ENCODE measurements at places on chromosomes 5 and 9.

GRCh38 chr5:134937526-134937925 is 30.2 kb upstream of the CATSPER3 start:
- DNase-seq = no peak

DNA sequence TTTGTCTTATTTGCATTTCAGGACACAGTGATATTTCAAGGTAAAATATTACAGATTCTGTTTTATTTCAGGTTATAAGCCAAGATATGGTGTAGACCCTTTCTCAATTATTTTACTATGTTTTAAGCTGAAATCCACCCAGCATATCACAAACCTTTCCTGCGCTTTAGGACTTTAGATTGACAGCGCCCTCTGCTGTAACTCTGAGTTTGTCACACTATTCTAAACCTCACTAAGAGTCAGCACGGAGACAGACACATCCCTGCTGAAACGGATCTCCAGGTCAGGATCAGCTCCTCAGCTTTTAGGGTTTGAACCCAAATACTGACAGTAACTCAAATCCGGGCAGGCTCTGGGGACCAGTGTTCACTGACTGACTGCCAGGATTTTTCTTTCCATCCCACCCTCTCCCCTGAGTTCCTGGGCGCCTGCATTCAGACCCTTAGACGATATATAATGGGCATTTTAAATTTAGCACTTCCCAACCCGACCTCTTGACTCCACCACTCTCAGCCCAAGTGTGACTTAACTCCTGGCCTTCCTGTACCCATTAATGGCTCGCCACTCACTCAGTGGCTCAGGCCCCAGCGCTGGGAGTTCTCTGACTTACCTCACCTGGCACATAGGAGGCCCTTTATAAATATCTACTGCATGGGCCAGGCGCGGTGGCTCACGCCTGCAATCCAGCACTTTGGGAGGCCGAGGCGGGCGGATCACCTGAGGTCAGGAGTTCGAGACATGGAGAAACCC is 33.5 kb downstream of the TLX3 start:
- peak; percentile 3 for DNase-seq

- no peak for DNase-seq
These were observed 68.3 kb downstream of the HMGCR start for GRCh38 chr5:75405296-75405695.

GRCh38 chr5:113147101-113147508 is 170.5 kb downstream of the DCP2 start:
- DNase-seq = no peak

DNA sequence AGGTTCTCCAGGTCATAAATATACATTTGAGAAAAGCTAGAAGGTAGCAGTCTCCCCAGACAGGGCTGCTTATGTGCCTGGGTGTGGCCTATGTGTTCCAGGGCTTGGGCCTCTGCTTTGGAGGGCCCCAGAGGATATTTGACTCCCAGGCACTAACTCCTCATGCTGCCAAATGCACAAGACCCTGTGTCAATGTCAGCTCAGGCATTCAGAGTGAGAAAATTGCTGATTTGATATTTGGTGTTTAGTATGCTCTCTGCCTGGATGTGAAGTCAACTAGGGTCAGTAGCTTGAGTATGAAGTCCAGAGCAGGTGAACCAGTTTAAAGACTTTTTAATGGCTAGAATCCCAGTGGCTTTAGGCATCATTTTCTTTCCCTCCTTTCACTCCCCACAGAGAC is 57.5 kb upstream of the IL7R start:
- DNase-seq = no peak

GRCh38 chr5:181259974-181260719 is 796 bp downstream of the TRIM52 start:
- DNase-seq = no peak

GRCh38 chr9:98529841-98530240 is 178.9 kb downstream of the GABBR2 start:
- DNase-seq = no peak

- no peak for DNase-seq
These were observed 182.5 kb downstream of the TTLL11 start for GRCh38 chr9:121910491-121911040.

- no peak for DNase-seq
These were observed 298.1 kb upstream of the PANK3 start for GRCh38 chr5:168877132-168877892.

- DNase-seq = no peak
These were observed 10.3 kb downstream of the GOLPH3 start for GRCh38 chr5:32163785-32164184.

DNA sequence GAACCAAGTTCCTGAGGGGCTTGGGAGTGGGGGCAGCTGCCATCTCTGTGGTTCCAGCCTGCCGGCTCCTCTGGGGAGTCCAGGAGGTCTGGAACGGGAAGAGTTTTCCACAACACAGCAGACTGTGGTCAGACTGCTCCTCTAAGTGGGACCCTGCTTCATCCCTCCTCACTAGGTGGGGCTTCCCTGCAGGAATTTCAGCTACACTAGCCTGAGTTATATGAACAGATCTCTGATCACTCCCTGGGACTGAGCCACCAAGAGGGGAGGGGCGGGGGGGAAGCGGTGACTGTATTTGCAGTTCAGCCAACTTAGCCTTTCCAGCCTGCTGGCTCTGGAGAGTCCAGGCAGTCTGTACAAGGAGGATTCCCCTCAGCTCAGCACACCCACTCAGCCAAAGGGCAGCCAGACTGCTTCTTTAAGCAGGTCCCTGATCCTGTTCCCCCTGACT is 19.4 kb downstream of the DTWD2 start:
- DNase-seq = no peak

DNA sequence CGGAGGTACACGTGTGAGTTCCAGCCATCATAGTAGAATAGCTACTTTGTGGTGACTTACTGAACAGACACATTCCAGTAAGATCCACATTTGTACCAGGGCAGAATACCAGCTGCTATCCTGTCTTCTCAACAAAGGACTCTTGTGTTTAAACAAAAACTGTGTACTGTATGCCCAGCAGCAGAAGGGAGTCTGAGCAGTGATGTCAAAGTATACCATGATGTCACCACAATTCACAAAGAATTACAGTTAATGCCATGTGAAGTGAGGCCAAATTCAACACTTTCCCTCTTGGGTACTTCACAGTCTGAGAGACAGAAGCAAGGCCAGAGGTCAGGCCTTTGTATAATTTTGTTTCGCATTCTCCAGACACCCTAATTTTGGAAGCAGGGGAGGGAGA is 137.0 kb downstream of the ADAMTSL1 start:
- DNase-seq = no peak

DNA sequence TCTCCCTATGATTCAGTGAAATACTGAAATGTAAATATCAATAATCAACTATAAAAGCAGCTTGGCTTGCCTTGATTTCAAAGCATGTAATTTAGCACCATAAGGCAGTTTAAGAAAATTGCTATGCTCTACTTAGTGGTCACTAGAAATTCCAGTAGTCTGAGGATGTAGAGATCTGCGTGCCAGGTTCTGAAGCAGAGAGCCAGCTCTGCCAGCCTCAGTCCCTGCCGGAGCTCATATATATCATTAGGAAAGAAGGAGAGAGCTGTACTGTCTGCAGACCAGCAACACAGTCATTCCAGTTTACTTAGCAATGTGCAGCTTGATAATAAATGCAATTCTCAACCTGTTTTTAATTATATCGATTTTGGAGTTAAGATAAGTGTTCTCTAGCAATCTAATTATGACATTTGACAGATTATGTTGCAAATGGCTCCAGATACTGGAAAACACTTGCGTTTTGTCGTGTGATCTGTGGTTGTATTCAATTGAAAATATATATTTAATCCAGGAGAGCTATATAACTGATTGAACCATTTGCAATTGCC is 540.5 kb downstream of the CTNND2 start:
- DNase-seq = no peak

DNA sequence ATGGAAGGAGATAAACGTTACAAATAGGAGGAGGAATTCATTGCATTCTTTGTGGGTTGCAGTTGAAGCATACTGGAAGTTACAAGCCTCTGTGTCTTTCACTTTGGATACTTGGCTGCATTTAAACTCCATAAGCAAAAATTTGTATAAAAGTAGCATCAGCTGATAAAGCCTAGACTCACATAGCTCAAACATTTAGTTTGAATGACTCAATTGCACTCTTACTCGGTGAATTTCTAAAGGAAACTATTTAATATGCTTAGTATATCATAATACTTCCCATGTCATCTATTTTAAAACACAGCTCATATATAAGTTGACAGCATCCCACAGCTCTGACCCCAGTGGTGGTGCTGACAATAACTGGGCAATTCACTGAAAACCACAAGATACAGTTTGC is 596.6 kb upstream of the ZNF608 start:
- DNase-seq = no peak

Measured in memory B cell (primary cell).